ENCODE measurements at places on chromosomes 3 and 15.

GRCh38 chr3:43093974-43094373, 11.9 kb downstream of the POMGNT2 start:
- no peak for DNase-seq

DNA sequence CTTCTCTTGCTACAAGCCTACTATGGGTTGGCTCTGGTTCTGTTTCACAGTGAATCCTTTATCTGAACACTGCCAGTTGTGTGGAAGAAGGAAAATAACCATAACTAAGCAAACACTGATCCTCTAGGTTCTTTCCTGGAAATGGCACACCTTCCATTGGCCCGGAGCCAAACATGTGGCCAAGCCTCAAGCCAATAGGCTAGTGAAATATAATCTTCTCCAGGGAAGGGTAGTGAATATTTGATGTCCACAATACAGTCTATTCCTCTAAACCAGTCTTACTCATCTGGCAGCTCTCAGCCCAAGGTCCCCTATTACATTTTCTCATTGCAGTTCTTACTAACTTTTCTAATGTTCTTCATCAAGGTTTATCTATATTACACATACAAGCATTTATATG, 921.3 kb downstream of the TUSC7 start:
- no peak for DNase-seq

DNA sequence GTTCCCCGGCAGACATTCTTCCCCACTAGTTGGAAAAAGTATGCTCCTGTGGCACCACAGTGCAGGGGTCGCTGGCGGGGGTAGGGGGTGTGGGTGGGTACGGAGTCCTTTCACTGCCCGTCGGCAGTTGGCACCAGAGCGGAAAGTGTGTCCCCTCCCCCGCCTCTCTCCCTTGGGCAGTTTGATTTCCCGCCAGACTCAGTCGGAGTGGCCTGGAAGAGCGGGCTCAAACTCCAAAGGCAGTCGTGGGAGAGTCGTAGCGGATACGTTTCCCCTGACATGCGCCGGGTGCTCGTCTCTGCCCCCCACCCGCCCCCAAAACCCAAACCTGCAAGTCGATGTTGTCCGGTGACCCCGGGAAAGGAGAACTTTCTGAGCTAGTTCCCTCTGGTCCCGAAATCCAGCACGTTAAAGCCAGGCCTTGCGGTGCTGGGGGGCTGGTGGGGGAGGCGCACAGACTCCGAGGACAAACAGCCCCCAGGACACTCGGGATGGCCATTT, 4.4 kb upstream of the FOXB1 start:
- DNase-seq = no peak

- DNase-seq = no peak
Observed at GRCh38 chr3:66399529-66400232, 101.1 kb downstream of the LRIG1 start.

DNA sequence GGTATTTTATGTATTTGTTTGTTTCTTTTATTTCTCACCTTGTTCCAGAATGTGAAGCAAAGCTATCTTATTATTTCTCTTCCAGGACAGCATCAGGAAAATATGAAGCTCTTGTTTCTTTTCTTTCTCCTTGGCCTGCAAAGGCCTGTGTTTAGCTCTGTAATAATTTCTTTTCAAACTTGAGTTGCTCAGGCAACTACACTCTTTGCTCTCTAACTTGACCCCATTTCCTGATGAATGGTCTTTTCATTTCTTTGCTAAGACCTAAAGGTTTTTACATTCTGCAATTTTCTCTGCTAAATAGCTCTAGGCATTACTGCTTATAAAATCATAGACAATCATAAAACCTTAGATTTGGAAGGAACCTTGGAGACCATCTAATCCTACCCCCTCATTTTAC, 26.2 kb upstream of the ZNF770 start:
- DNase-seq = no peak

DNA sequence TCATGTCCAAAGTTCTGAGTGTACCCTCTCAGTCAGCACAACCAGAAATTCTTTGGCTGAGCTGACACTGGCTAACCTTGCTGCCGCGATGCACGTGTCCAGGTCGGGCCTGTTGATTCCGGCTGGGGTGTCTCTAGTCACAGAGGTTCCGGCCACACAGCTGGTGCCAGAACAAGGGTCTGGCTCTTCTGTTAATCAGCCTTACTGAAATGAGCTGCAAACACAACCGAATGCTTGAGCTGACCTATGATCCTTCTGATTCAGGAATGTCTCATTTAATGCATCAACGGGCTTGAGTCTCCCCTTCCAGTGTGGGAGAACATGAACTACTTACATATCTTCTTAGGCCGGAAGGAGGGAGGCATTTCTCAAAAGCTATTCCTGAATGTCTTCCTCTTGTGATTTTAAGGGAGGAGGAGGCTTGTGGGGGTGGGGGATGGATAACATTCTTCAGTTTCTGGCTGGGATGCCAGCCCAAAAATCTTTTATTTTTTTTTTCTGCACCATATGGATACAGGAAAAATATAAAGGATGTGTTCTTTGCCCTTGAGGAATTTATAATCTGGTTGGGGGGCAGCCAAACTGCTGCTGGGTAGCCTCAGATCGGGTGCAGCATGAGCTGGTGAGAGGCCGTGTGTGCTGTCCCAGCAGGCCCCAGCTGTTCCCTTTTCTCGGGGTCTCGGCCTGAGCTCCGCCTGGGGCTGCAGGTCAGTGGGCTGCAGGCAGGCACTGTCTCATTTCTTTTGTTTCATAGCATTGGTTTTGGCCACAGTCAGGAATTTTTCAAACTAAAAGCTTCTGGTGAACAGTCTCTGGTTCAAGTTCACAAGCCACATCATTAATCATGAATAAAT, 319.1 kb upstream of the TBL1XR1 start:
- no peak for DNase-seq

DNA sequence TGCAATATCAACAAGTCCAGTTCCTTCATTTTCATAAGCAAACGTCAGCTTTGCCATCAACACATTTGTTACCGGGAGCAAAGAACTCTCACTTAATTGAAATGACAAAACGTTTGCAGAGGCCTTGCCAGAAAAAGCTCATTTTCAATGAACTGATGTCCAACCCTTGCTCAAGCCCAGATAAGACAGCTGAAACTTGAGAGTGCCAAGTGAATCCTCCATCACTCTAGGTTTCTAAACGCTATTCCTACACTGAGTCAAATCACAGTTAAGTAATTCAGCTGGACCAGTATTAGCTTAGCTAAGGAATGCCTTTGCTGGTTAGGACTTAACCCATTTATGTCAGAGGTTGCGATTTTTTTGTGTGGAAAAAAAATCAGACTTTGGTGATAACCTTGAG, 11.5 kb downstream of the CHSY1 start:
- DNase-seq = no peak

GRCh38 chr15:89178307-89178977, 42.9 kb downstream of the RLBP1 start:
- DNase-seq = no peak

DNA sequence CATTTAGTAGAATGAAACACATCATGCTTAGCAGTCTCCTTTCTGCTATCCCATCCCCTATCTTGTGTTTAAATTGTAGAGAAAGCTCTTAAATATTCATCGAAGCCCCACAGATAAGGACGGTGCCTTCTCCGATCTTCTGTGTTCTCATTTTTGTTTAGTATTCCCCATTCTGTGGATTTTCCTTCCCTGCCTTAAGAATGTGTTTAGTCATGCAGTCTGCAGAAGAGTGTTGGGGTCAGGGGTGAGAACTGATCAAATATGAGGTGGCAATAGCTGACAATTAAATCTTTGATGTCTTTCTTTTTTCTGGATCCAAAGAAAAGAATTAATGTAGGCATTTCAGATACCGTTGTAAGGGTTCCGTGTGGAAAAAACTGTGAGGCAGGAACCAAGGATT, 9.3 kb upstream of the ANKUB1 start:
- no peak for DNase-seq

DNA sequence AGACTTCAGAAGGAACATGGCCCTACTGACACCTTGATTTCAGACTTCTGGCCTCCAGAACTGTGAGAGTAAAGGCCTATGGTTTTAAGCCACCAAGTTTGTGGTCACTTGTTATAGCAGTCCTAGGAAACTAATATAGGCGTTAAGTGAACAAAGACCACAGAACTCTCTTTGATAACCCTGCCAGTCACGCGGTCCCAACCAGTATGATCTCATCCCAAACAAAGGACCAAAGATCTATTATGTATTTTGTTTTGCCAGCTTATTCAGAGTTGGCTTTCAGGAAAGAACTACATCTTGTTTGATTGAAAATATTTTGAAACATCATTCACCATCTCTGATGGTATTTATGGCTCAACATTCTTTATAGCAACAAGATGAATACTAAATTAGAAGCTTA, 294.4 kb upstream of the SLCO3A1 start:
- DNase-seq = no peak

DNA sequence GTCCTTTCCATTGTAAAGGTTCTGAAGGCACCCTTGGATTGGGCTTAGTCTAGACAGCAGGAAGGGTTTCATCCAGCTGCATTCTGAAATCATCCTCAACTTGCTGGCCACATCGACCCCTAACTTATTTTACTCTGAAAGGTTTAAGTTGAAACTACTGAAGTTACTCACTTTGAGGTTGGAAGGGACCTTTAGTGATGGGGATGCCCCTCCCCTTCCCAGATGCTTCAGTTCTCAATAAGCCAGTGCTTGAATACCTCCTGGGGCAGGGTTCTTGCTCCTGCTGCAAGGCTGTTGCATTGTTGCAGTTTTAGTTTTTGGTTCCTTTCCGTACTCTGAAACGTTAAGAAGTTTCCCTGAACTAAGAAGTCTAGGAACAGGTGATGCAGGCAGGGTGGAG, 26.4 kb downstream of the FGD5 start:
- DNase-seq = no peak

GRCh38 chr3:85591451-85591850, 632.7 kb downstream of the CADM2 start:
- no peak for DNase-seq

DNA sequence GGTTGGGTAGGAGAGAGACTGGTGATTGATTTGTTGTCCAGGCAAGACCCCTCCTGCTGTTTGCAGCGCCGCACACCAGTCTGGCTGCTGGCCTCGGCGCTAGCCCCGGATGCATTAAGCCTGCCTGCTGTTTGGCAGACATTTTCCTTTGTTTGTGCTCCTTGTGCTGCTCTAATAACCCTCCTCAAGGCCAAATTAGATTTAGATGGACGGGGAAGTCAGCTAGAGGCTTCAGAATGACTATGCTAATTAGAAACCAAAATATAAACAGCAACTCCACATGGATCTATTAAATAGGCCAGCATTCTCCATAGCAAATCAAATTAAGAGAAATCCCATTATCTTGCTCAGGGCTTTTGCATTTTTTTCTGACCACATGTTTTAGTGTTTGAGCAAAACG, 445.2 kb downstream of the SQOR start:
- no peak for DNase-seq

DNA sequence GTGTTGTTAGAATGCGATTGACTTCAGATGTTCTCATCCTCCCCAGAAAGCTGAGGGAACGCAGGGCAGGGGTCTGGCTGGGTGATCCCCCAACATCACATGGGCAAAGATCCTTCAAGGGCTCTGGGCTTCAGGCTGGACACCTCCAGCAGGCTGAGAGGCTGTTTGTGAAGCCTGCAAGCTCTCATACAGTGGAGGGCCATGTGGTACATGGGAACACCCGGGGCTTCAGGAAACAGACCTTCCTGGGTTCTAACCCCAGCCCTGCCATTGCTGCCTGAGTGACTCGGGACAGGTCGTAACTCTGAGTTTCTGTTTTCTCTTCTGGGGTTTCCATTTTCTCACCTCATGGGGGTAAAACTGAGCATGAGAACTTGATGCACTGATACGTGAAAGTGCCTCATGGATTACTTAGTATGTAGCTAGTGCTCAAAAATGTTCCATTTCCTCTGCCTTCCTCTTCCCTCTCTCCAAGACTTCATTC, 81.2 kb downstream of the TLE3 start:
- DNase-seq = no peak

- no peak for DNase-seq
Observed at GRCh38 chr3:136931606-136932005, 26.2 kb upstream of the IL20RB start.

- DNase-seq = no peak
Observed at GRCh38 chr3:52237657-52238172, 1.2 kb downstream of the TWF2 start.

- DNase-seq = no peak
Observed at GRCh38 chr3:13075318-13075717, 2.1 kb upstream of the IQSEC1 start.

DNA sequence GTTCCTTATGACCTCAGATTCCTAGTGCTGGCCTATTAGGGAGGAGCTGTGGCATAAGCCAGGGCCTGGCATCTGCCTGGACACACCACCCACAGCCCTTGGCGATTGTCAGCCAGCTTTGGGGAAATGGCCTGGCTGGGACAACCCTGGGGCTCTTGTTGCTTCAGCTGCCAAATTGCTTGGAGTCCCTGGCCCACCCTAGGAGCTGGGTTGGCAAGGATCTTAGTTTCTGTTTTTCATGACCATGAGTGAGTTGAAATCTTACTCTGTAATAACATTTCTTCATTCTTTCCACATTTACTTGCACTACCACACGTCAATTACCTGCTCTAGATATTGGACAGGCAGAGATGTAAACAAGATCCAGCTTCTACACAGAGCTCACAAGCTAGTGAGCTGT, 1.9 kb upstream of the MYZAP start:
- no peak for DNase-seq

- no peak for DNase-seq
Observed at GRCh38 chr15:88896333-88897033, 1.1 kb upstream of the HAPLN3 start.

GRCh38 chr3:151639418-151639740, 94.3 kb upstream of the AADACL2 start:
- no peak for DNase-seq

GRCh38 chr3:147297761-147298350, 108.5 kb downstream of the ZIC4 start:
- DNase-seq = no peak

GRCh38 chr3:48896936-48897335, 1.7 kb downstream of the SLC25A20 start:
- no peak for DNase-seq

DNA sequence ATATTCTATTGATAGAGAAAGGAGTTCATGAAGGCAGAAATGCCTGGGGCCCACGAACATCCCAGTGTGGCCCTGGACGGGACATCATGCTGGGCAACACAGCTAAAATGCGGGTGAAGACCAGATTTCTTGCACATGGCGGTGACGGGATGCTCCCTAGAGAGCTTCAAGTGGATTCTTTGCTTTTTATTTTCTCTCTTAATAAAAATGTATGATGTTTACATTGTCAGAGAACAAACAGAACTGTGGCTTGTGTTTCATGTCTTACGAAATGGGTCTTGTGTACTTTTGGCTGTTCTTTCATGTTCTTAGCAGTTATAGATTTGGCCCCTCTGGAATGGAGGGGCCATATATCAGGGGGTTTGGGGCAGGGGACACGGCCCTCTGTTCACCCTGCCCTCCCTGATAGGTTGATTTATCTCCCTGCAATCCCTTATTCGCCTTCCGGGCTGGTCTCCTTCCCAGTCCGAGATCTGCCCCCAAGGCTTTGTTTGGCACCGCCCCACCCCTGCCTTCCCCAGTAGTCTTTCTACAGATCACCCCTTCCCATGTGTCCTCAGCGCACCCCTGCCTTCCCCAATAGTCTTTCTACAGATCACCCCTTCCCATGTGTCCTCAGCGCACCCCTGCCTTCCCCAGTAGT, 68.7 kb upstream of the CGNL1 start:
- DNase-seq = no peak

- peak; percentile 69 for DNase-seq
Observed at GRCh38 chr3:58585005-58585786, 8.0 kb upstream of the FAM107A start.

- DNase-seq = no peak
Observed at GRCh38 chr15:101407439-101407838, 82.1 kb downstream of the PCSK6 start.
